ENCODE measurements at places on chromosomes 5 and 9. TPM values are rescaled to one million over a fixed set of nuclear protein-coding genes. Genes with fewer than 3 reads are reported as not detected.

Gene OGN
- under 0.01 TPM for total RNA-seq

Gene ENC1
- total RNA-seq, result 64.3 TPM

Gene AQP7
- total RNA-seq, result 0.13 TPM

Gene RABGAP1
- total RNA-seq, result 57.8 TPM

Gene CMYA5
- total RNA-seq, result 0.13 TPM

Gene C5
- 3.4 TPM for total RNA-seq

Gene LECT2
- total RNA-seq, result not detected

Gene GPR150
- total RNA-seq, result 0.29 TPM

Gene SLC34A3
- not detected for total RNA-seq

Measured in thoracic aorta endothelial cell (primary cell).